H1 (cell line): ENCODE measurements at places on chromosomes 7 and 10. TPM values are rescaled to one million over a fixed set of nuclear protein-coding genes. Genes with fewer than 3 reads are reported as not detected.

DNA sequence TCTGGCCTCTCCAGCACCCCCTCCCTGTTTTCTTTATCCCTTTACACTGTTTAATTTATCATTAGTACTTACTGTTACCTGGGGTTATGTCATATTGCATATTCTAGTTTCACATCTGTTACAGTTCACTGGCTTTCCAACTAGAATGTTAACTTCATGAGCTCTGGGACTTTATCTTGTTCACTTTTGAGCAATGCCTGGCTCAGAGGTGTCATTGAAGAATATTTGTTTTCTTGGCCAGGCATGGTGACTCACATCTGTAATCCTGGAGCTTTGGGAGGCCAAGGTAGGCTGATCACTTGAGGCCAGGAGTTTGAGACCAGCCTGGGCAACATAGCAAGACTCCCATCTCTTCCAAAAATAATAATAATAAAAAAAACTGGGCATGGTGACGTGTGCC lies 40.7 kb downstream of the LRGUK start:
- H3K27me3 ChIP-seq: no peaks in the 10 kb centered on the region
- H3K4me1 ChIP-seq: no peaks in the 10 kb centered on the region
- no peak overlapping the region for H3K4me3 ChIP-seq
- H3K36me3 ChIP-seq: no peaks in the 10 kb centered on the region
- no peak for DNase-seq

GRCh38 chr10:59337201-59337652 lies 25.1 kb downstream of the FAM13C start:
- no peak overlapping the region for H3K4me3 ChIP-seq
- no peaks in the 10 kb centered on the region for H3K4me1 ChIP-seq
- H3K27ac ChIP-seq: no peak overlapping the region
- DNase-seq: no peak

GRCh38 chr10:28952523-28952922 lies 275.2 kb downstream of the BAMBI start:
- H3K4me3 ChIP-seq: no peak overlapping the region
- no peak overlapping the region for H3K27ac ChIP-seq
- H3K27me3 ChIP-seq: no peaks in the 10 kb centered on the region
- H3K4me1 ChIP-seq: no peaks in the 10 kb centered on the region
- H3K36me3 ChIP-seq: no peaks in the 10 kb centered on the region

GRCh38 chr7:24916463-24917040 lies 63.4 kb downstream of the OSBPL3 start:
- no peak overlapping the region for H3K27ac ChIP-seq
- DNase-seq: no peak
- H3K4me1 ChIP-seq: no peaks in the 10 kb centered on the region; the same call in 1 of the 2 replicates
- H3K27me3 ChIP-seq: no peaks in the 10 kb centered on the region
- H3K36me3 ChIP-seq: no peaks in the 10 kb centered on the region

Gene VWDE
- 8.5 and 11.0 TPM in 2 replicates for polyA plus RNA-seq

DNA sequence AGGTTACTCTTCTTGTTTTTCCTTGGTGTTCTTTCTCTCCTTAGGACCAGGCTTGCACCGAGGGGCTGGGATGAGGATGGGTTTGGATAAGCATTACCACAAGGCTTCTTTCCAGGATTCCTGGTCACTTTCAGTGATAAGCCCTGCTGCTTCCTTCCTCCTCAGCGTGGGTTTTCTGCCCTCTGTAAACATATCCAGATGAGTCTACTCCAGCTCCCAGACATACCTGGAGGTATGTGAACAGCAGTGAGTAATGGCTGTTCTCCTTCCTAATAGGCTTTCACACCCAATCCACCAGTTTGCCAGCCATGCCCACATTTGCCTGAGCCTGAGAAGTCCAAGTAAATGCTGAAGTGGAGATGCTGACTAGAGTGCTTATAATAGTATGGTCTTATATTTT lies 229.8 kb upstream of the YAE1 start:
- H3K36me3 ChIP-seq: no peaks in the 10 kb centered on the region
- H3K27me3 ChIP-seq: no peaks in the 10 kb centered on the region; the same call in 1 of the 2 replicates
- H3K4me3 ChIP-seq: no peak overlapping the region
- peaks cover 5% of the 10 kb centered on the region; the same call in 1 of the 2 replicates for H3K4me1 ChIP-seq
- no peak overlapping the region for H3K27ac ChIP-seq
- no peak for DNase-seq
